T-cell (primary cell): ENCODE measurements at places on chromosomes 2 and 18. TPM values are rescaled to one million over a fixed set of nuclear protein-coding genes. Genes with fewer than 3 reads are reported as not detected.

- no peaks in the 10 kb centered on the region for H3K27me3 ChIP-seq
- H3K4me1 ChIP-seq: peaks cover 6% of the 10 kb centered on the region
- no peak for DNase-seq
These were observed 18.9 kb downstream of the TET3 start for GRCh38 chr2:74003494-74004211.

DNA sequence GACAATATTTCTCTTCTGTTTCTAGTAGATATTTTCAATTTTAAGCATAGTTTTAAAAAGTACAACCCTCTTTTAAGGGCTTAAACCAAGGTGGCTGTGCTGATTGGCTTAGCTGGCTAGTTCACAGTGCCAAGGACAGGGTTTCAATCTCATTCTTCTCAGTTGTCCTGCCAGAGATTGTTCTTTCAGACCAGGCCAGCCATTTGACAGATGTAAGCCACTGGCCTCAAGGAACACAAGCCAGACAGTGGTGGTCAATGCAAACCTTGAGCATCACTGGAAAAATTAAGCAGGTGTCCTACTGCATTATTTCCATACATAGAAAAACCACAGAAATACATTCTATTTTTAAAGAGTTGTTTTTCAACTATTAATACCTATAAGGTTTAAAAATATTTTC is 5.9 kb downstream of the RNF103 start:
- no peak for DNase-seq
- peaks cover 18% of the 10 kb centered on the region for H3K4me1 ChIP-seq
- H3K27me3 ChIP-seq: no peaks in the 10 kb centered on the region
- H3K4me3 ChIP-seq: no peak overlapping the region

GRCh38 chr2:173706936-173707335 is 258.2 kb downstream of the SP3 start:
- H3K4me1 ChIP-seq: no peaks in the 10 kb centered on the region
- no peaks in the 10 kb centered on the region for H3K27me3 ChIP-seq
- H3K27ac ChIP-seq: no peak overlapping the region

DNA sequence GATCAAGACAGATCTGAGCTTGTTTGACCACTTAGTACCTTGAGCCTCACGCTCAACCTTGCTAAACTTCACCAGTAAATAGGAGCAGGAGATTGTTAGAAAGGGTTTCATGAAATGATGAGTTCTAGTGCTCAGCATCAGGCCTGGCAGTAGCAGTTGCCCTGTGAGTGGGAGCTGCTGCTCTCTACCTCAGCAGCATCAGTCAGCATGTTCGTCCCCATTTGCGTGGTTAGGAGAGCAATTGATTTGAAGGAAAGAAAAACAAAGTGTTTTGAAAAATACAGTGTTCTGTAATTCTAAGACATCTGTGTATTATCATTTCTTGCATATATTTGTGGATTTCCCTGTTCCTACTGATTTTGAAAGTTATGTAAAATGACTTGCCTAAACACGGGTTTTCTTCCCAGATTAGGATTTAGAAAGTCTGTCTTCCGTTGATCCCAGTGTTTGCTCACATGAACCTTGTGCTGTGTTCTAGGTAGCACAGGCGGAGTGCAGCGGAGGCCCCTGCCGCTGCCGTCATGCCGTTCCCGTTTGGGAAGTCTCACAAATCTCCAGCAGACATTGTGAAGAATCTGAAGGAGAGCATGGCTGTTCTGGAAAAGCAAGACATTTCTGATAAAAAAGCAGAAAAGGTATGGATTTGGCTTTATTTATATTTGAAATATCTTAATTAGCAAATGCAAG is 47.0 kb downstream of the CAB39 start:
- H3K27ac ChIP-seq: no peak overlapping the region
- H3K4me3 ChIP-seq: no peak overlapping the region
- peaks cover 33% of the 10 kb centered on the region for H3K36me3 ChIP-seq
- DNase-seq: no peak
- peaks cover 22% of the 10 kb centered on the region for H3K4me1 ChIP-seq
- no peaks in the 10 kb centered on the region for H3K27me3 ChIP-seq

GRCh38 chr18:28422577-28422976 is 245.6 kb upstream of the CDH2 start:
- H3K4me3 ChIP-seq: no peak overlapping the region
- DNase-seq: no peak
- no peaks in the 10 kb centered on the region for H3K4me1 ChIP-seq
- H3K36me3 ChIP-seq: no peaks in the 10 kb centered on the region

The NCKAP5 gene
- total RNA-seq: not detected
